Cardiac atrium fibroblast (primary cell): ENCODE measurements at places on chromosomes 7 and 10. TPM values are rescaled to one million over a fixed set of nuclear protein-coding genes. Genes with fewer than 3 reads are reported as not detected.

Gene ATP5MK
- 368 and 388 TPM in 2 replicates for total RNA-seq

Gene DMBT1
- not detected in 2 replicates for total RNA-seq

Gene GFRA1
- total RNA-seq = 0.36 and 5.8 TPM in 2 replicates

Gene SPDYE16
- total RNA-seq = not detected in 2 replicates

Gene UTF1
- total RNA-seq = not detected in 2 replicates

Gene ARID5B
- total RNA-seq = 57.2 and 60.9 TPM in 2 replicates

Gene PRSS37
- not detected in 2 replicates for total RNA-seq

Gene SPOCK2
- total RNA-seq = 0.16 and 2.0 TPM in 2 replicates
